ENCODE measurements at places on chromosomes 1 and 21.

DNA sequence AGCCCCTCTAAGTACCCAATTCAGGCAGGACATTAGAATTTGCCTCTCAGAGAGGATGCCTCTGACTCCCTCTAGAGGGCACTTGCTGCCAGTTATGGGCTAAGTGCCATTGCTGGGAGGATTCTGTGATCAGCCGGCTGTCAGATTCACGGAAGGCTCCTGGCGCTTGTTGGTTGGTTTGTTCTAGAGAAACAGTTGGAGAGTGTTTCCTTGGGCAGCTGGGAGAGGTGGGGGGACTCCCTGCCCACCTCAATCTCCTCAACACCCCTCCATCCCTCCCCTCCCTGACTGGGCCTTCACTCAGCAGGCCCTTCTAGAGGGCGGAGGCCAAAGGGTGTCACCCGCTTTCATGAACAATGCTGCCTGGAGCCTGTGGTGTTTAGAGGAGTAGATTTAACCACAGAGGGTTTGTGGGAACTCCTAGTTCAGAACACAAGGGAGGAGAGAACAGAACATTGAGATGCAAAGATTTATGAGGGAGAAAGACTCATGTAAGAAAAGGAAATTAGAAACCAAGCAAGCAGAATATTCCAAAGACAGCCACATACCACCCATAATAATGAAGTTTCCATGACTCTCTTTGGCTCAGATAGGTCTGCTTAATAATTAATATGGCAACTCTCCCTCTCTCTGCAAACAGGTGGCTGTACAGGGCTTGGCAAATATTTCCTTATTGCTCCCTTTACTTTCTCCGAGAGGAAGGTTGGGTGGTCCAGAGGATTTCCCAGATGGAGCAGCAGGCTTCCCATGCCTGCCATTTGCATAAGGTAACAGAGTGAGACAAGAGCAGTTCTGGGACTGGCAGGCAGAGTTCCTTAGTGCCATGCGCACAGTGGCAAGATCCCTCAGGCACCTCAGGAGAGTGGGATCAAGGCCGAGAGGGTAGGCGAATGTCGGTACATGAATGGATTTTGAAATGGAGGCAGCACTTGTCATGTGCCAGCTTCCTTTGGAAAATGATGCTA, 30.0 kb upstream of the ACP6 start:
- peak; percentile 26 for DNase-seq

DNA sequence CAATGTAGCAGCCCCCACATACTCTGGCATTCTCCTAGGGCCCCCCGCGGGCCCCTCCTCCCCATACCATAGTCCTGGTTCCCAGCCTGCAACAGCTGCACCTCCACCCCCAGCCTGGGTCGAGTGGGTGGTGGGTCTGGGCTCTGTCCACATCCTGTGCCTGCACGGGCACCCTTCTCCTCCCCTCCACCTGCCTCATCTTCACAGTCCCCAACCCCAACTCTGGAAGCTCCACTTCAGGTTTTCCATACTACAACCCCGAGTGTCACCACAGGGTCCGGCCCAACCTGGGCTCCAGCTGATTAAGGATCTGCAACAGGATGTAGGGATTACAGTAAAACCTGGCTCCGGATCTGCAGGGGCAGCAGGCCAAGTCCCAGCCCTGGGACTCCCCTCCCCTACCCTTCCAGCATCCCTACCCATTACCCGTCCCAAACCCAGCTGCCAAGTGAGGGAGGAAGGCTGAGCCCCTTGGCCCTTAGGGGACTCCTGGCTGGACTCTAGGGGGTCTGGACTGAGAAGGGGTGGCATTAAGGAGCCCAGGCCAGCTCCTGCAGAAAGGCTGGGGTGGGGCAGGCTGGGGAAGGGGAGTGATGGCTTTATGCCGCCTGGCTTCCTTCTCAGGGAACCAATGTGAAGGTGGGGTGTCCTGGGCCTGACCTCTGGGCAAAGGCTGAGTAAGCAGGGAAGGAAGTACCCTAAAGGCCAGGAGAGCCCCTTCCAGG, 116.8 kb downstream of the CASZ1 start:
- no peak for DNase-seq

DNA sequence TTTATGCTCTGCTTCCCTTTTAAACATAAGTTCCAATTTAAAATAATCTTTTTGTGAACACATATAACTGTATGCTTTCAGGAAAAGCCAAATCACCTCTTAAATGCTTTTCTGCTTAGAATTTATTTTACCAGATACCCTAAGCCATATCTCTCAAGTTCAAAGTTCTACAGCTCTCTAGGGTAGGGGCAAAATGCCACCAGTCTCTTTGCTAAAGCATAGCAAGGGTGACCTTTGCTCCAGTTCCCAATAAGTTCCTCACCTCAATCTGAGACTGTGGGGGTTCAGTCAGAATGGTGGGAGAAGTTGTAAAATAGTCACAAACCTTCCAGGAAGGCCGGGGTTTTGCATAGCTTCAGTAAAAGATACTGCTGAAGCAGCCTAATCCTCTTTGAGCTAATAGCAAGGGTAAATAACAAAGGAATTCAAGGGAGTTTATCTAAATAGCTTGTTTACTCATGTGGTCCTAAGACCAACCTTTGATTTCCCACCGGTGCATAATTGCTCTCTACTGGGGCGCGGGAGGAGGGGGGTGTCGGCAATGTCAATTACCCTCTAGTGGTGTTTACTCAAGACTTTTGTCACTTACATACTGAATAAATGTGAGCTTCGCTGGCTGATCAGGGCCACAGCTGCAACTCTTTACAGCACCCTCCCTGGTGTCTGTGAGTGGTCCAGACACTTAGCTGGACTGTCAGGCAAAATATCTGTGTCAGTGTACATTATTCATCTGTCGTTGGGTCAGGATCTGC, 1376.2 kb downstream of the NCAM2 start:
- no peak for DNase-seq

DNA sequence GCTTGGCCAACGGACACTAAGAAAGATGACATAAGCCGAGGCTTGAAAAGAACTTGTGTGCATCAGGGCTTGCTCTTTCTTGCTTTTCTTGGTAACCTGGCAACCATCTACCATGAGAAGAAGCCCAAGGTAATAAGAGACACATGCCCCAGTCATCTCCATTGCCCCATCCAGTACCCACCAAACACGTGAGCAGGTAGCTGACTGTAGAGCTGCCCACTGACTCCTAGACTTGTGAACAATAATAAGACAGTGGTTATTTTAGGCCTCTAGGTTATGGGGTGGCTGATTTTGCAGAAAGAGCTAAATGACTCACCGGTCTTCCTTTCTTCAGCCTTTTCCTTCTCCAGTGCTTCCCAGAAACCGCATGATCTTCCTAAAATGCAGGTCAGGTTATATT, 105.0 kb upstream of the JUN start:
- DNase-seq = no peak

- peak; percentile 51 for DNase-seq
Observed at GRCh38 chr1:234408757-234409156, 35.5 kb downstream of the COA6 start.

DNA sequence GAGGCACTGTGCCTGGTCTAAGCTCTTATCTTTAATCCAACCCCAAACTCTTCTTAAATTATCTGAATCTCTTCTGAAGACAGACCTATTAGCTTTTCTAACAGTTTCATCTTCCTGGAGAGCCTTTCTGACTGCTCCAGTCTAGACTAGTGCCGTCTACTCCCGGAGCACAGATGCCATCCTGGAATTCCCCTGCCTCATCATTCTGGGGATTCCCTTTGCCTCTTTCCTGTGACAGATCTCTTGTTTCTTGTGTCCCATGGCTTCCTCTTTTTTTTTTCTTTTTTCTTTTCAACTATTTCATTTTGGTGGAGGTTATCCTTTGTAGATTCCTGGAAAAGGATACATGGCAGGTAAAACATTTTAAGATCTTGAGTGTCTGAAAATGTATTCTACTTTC, 11.7 kb downstream of the SEMA4A start:
- no peak for DNase-seq

DNA sequence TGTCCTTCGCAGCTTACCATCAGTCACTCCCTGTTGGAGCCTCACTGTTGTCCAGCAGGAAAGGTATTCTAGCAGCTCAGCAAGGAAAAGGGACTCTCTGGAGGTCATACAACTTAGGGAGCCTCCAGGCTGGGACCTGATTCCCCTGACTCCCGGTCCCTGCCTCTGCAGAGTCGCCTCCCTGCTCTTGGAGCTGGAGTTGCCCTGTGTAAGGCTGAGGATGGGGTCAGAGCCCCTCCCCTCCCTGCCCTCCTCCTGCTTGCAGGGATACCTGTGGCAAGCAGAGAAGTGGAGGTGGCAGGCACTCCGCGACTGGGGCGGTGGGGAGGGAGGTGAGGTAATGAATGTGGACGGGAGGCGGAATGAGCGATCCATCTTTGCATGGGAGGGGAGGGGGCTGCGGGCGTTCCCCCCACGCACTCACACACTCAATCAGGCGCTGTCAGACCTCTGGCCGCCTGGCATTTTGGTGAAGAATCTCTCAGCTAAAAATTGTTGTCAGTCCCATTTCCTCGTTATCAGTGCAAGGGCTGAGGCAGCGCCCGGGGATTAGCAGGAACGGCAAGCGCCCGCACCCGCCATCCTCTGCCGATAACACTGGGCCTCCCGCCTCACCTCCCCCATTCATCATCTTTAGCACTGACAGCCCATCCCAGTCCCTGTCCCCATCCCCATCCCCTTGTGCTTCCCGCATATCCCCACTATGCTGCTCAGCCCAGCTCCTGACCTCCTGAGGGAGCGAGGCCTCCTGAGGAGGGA, 64.3 kb downstream of the TMEM53 start:
- no peak for DNase-seq

GRCh38 chr1:19115082-19115808, 94.8 kb downstream of the UBR4 start:
- DNase-seq = no peak

GRCh38 chr1:50348449-50349241, 74.6 kb downstream of the DMRTA2 start:
- no peak for DNase-seq

GRCh38 chr1:210944252-210944651, 189.7 kb downstream of the KCNH1 start:
- no peak for DNase-seq

- DNase-seq = no peak
Observed at GRCh38 chr1:203520315-203520714, 26.4 kb downstream of the OPTC start.

- DNase-seq = no peak
Observed at GRCh38 chr1:86825319-86825718, 88.6 kb downstream of the SELENOF start.

- no peak for DNase-seq
Observed at GRCh38 chr21:31530364-31530763, 129.1 kb upstream of the SOD1 start.

DNA sequence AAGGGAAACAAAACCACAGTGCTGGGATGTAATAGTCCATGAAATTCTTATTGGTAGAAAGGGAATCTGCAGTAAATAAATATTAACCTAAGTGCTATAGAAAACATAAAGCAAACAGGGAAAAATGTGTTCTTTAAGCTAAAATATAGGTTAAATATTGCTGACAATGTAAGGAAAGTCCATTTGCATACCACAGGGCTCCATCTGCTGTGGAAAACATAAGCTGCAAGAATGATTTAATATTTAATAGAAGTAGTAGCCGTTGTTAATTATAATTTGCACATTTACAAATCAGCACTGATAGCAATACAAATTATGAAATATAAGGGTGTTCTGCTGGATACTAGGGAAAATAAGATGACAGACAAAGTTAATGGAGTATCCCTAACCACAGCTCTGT, 444.9 kb upstream of the PKN2 start:
- no peak for DNase-seq

DNA sequence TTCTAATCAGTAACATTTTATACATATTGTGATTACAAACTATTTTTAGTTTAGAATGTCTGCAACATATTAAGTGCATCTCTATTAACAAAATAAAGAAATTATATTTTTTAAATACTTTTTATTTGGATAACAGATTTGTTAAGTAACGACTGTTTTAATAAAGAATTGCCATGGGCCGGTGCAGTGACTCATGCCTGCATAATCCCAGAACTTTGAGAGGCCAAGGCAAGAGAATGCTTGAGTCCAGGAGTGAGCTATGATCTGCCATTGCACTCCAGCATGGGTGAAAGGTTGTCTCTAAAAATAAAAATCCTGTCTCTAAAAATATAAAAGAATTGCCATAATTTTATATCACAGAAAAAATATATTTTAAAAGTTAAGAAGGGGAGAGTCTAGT, 4.1 kb downstream of the LRRIQ3 start:
- DNase-seq = no peak

DNA sequence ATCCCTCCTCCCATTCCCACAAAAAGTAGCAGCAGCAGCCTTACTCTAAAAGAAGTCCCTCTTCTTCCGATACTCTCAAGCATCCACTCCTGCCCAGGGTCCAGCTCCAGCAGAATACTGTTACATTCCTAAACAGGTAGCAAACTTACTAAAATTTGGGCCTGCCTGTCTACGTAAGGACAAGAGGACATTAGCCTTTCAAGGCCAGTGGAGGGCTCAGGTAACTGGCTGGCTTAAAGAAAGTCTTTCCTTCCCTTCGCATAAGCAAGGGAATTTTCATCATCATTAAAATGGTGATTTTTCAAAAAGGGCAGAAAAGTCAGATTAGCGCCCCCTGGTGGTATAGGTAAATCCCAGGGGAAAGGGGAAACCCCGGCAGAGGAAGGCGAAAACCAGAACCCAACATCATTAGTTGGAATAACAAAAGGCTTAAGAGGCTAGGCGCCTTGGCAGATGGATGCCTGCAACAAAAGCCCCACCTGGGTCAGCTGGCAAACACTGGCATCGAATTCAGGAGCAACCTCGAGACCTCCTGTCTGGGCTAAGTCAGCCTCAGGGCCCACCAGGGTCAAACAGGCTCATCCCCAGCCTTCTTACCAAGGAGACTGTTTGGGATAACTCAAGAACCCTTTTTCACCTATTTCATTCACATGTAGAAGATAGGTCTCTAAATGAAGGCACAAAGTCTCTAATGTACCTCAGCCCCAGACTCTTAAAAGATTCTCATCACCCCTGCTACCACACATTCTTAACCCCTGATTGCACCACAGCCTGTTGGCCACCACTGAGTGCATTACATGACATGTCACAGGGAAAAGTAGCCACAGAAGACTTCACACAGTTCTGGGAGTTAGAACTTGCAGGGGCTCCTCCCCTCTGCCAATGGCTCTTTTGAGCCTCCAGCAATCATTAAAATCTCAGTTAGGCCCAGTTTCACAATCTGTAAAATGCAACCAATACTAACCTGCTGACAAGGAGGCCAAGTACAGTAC, 36.7 kb downstream of the ERI3 start:
- DNase-seq = peak; percentile 22

DNA sequence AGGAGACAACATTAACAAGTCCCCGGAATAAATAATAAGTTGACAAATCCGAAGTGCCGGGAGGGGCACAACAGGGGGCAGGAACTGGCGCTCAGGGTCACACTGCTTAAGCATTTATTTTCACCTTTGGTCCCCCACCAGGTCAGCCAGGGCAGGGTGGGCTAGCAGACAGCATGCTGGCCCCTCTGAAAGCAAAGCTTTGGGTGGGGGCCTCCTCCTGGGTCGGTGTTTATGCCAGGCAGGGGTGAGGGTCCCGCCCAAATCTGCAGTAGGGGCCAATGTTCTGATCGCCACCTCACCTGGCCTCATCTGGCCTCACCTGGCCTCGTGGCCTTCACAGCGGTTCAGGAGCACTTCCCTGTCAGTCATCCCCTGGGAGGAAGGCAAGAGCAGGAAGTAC, 8.2 kb upstream of the FAM131C start:
- no peak for DNase-seq
